H9 (cell line): ENCODE measurements at places on chromosomes 16 and 17. TPM values are rescaled to one million over a fixed set of nuclear protein-coding genes. Genes with fewer than 3 reads are reported as not detected.

KCNG4 gene
- total RNA-seq: not detected in 2 replicates

GDE1 gene
- 47.7 and 48.6 TPM in 2 replicates for total RNA-seq

CES4A gene
- 1.8 and 1.9 TPM in 2 replicates for total RNA-seq

DNASE1L2 gene
- total RNA-seq: 2.5 TPM in 2 replicates

PYDC1 gene
- total RNA-seq: 0.70 and 2.1 TPM in 2 replicates

NXPH3 gene
- 1.3 and 1.7 TPM in 2 replicates for total RNA-seq

MT1M gene
- 1.4 and 2.5 TPM in 2 replicates for total RNA-seq

DNA sequence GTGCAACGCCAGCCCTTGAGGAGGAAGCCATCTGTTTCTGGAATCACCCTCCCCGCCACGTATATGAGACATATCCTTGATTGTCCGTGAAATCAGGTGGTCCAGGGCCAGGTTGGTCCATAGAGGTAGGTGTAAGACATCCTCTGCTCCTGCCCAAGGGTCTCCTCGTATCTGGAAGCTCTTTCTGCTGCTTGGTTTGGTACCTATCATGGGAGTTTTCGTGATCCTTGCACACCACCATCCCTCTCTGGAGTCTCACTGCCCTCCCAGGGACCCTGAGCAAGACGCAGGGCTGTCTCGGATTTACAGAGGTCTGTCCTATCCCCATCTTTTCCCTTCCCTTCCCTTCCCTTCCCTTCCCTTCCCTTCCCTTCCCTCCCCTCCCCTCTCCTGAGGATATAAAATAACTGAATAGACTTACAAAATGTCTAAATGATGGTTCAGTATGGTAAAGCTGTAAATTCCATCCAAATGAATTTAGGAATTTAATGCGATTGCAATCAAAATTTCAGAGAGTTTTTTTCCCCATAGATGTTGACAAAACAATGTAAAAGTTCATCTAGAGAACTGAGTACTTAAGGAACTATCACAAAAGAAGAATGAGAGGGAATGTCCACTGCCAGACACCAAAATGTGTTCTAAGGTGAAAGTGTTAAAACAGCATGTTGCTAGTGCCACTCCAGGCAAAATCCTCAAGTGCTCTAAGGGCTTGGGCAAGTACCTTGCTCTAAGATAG lies 2.0 kb upstream of the CCDC42 start:
- peak; percentile 23 for DNase-seq
- no peaks in the 10 kb centered on the region; the same call in 2 of the 3 replicates for H3K36me3 ChIP-seq
- no peak overlapping the region for H3K27ac ChIP-seq
- no peaks in the 10 kb centered on the region for H3K4me1 ChIP-seq

GRCh38 chr17:49521088-49521450 lies 26.0 kb downstream of the NGFR start:
- DNase-seq: peak; percentile 23
- no peaks in the 10 kb centered on the region; the same call in 1 of the 2 replicates for H3K4me1 ChIP-seq
- H3K27ac ChIP-seq: no peak overlapping the region
- H3K27me3 ChIP-seq: no peaks in the 10 kb centered on the region

DNA sequence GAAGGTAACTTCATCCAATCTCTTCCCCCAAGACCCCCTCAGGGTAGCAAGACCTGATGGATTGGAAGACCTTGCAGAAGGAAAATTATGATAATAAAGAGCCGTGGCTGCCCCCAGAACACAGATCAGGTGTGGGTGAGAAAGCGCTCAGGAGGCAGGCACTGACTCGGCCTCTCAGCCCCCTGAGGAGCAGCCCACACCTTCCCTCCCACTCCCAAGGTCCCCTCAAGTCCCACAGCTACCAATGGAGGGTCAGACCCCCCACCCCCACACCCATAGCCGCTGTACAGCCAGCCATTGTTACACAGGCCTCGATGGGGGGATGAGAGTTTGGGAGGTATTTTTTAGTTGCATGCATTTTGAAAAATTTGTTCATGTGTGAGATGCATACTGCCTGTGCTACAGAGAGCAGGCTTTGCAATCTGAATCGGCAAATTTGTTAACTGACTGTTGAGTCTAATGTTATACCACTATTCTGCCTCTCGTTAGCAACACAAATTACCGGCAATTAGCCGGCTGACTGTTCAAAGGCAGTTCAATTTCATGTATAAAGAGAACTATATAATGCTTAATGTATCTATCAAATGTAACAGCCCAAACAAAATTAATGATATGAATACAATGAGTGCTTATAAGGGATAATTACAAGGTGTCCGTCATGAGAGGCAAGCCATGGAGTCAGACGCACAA lies 211.7 kb downstream of the C16orf78 start:
- H3K27me3 ChIP-seq: no peaks in the 10 kb centered on the region
- H3K36me3 ChIP-seq: no peaks in the 10 kb centered on the region
- no peak overlapping the region for H3K4me3 ChIP-seq
- DNase-seq: no peak
- H3K4me1 ChIP-seq: peaks cover 6% of the 10 kb centered on the region; the same call in 1 of the 2 replicates

DNA sequence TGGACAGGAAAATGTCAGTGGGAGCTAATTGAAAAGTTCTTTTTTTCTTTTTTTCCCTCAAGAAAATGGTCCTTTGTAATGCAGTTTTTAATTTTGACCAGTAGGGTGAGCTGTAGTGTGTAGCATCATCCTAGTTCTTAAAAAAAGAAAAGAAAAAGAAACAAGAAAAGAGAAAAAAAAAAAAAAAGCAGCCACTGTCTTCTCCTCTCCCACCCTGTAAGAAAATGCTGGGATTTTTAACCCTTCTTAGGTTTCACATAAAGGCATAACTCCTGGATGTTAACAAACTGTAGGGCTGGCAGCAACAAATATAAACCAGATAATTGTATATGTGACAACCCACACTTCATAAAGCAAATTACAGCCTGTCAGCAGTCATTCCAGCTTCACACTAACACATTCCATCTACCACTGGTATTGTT lies 78.1 kb downstream of the SKAP1 start:
- no peak overlapping the region for H3K27ac ChIP-seq
- no peaks in the 10 kb centered on the region for H3K27me3 ChIP-seq
- no peak overlapping the region for H3K4me3 ChIP-seq
- no peaks in the 10 kb centered on the region for H3K4me1 ChIP-seq
- no peaks in the 10 kb centered on the region for H3K36me3 ChIP-seq

GRCh38 chr17:57340160-57340981 lies 84.0 kb downstream of the MSI2 start:
- no peaks in the 10 kb centered on the region for H3K27me3 ChIP-seq
- H3K4me3 ChIP-seq: no peak overlapping the region
- DNase-seq: no peak

GRCh38 chr17:71759422-71760060 lies 361.3 kb upstream of the SOX9 start:
- H3K36me3 ChIP-seq: no peaks in the 10 kb centered on the region
- no peak overlapping the region for H3K4me3 ChIP-seq
- no peaks in the 10 kb centered on the region for H3K4me1 ChIP-seq

- H3K4me1 ChIP-seq: no peaks in the 10 kb centered on the region
- H3K4me3 ChIP-seq: no peak overlapping the region
- no peak for DNase-seq
- no peak overlapping the region for H3K27ac ChIP-seq
- H3K36me3 ChIP-seq: peaks cover 31% of the 10 kb centered on the region
These were observed 5.5 kb upstream of the ZNF750 start for GRCh38 chr17:82845163-82845807.

DNA sequence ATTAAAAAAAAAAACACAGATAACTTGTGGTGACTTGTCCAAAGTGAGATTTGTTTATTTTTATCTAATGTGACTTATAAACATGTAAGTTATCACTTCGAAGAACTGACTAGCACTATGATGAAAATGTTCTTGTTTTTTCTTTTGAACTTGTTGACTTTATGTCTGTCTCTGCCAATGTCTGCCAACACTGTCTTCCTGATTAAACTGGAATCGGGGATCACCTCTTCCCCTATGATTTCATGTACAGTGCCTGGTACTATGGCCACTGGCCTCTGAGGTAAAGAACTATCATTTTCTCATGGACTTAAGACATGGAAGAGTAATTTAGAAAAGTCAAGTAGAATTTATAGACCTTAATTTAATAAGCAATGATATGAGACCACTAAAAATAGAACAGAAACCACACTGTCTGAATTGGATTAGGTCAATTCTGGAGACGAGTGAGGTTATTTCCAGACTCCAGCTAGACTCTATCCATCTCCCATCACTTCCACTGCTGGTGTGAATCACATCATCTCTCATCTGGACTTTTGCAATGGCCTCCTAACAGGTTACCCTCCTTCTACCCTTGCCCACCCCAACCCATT lies 8.9 kb downstream of the C17orf78 start:
- H3K4me3 ChIP-seq: no peak overlapping the region
- DNase-seq: no peak
- H3K27me3 ChIP-seq: no peaks in the 10 kb centered on the region
- H3K36me3 ChIP-seq: no peaks in the 10 kb centered on the region

GRCh38 chr17:45143094-45143670 lies 5.1 kb upstream of the HEXIM1 start:
- H3K4me3 ChIP-seq: peak overlapping the region; percentile 76
- no peak overlapping the region for H3K27ac ChIP-seq
- peaks cover 4% of the 10 kb centered on the region; the same call in 1 of the 2 replicates for H3K36me3 ChIP-seq

DNA sequence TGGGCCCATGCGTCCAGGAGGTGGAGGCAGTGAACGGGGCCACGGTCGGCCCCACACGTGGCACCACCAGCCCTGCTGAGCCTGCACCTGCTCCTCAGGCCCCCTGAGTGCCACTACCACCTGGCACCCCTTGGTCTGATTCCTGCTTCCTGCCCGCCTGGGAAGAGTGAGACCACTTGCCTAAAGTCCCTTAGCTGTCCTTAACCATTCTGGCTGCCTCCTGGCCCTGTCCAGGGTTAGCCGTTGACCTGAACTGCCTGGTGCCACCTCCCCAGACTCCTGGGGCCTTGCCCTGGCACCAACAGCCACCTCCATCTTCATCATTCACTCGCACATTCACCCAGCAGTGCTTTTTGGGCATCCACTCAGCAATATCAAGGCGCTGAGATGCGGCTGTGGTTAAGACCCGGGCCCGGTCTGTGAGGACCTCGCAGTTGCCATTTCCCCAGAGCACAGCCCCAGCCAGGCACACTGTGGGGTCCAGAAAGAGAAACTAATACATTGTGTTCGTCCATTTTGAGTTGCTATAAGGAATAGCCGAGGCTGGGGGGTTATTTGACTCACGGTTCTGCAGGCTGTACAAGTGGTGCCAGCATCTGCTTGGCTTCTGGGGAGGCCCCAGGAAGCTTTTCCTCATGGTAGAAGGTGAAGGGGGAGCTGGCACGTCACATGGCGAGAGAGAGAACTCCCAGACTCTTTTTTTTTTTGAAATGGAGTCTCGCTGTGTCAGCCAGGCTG lies 318.4 kb downstream of the SEC14L1 start:
- peaks cover 13% of the 10 kb centered on the region for H3K36me3 ChIP-seq
- no peak overlapping the region for H3K4me3 ChIP-seq
- H3K27me3 ChIP-seq: no peaks in the 10 kb centered on the region

GRCh38 chr17:36616061-36617029 lies 15.0 kb downstream of the MRM1 start:
- no peaks in the 10 kb centered on the region for H3K36me3 ChIP-seq
- peaks cover 8% of the 10 kb centered on the region; the same call in 1 of the 2 replicates for H3K4me1 ChIP-seq
- H3K27me3 ChIP-seq: no peaks in the 10 kb centered on the region
- no peak overlapping the region for H3K27ac ChIP-seq

GRCh38 chr17:78764871-78765270 lies 17.2 kb downstream of the CYTH1 start:
- H3K4me1 ChIP-seq: no peaks in the 10 kb centered on the region
- H3K4me3 ChIP-seq: no peak overlapping the region
- H3K27me3 ChIP-seq: no peaks in the 10 kb centered on the region
- no peak overlapping the region for H3K27ac ChIP-seq

GRCh38 chr17:47643116-47643515 lies 6.6 kb upstream of the KPNB1 start:
- no peaks in the 10 kb centered on the region for H3K4me1 ChIP-seq
- H3K36me3 ChIP-seq: peaks cover 3% of the 10 kb centered on the region; the same call in 1 of the 2 replicates
- no peak overlapping the region for H3K4me3 ChIP-seq
- no peak overlapping the region for H3K27ac ChIP-seq
